Ureter (tissue), 1 donor: ENCODE measurements at places on chromosomes 1 and 21. TPM values are rescaled to one million over a fixed set of nuclear protein-coding genes. Genes with fewer than 3 reads are reported as not detected.

The ACBD6 gene
- 48.2 TPM for total RNA-seq

The EXTL1 gene
- total RNA-seq, result 0.23 TPM

The IVNS1ABP gene
- total RNA-seq, result 73.6 TPM

The TTC22 gene
- 14.9 TPM for total RNA-seq

The CD52 gene
- total RNA-seq, result 9.8 TPM

The MYOG gene
- total RNA-seq, result not detected

The LCE3E gene
- total RNA-seq, result not detected

The PDZK1 gene
- 0.23 TPM for total RNA-seq

The OR2T34 gene
- total RNA-seq, result not detected

The AP4B1 gene
- 31.6 TPM for total RNA-seq

The CCDC185 gene
- total RNA-seq, result not detected

The LRRIQ3 gene
- total RNA-seq, result 1.6 TPM

The PLA2G5 gene
- total RNA-seq, result 2.4 TPM

The OVAAL gene
- total RNA-seq, result not detected

The TCHH gene
- not detected for total RNA-seq

The CD244 gene
- total RNA-seq, result 0.89 TPM

The PLA2G2F gene
- 19.2 TPM for total RNA-seq

The RHCE gene
- total RNA-seq, result 0.29 TPM

The SYPL2 gene
- 2.0 TPM for total RNA-seq

The OR2T11 gene
- total RNA-seq, result not detected

The ACTA1 gene
- 9.5 TPM for total RNA-seq

The CD1D gene
- total RNA-seq, result 1.7 TPM

The TMEM82 gene
- total RNA-seq, result not detected

The ADAMTSL4 gene
- 48.2 TPM for total RNA-seq

The HTR6 gene
- total RNA-seq, result not detected

The CDC42BPA gene
- total RNA-seq, result 51.5 TPM

The SLFNL1 gene
- total RNA-seq, result 0.68 TPM

The KLF17 gene
- not detected for total RNA-seq

The SNX7 gene
- 25.0 TPM for total RNA-seq

The GUCA2B gene
- total RNA-seq, result not detected

The RAB42 gene
- 1.9 TPM for total RNA-seq

The S100PBP gene
- total RNA-seq, result 41.0 TPM

The XCL1 gene
- not detected for total RNA-seq

The MYCL gene
- total RNA-seq, result 84.3 TPM

The TIE1 gene
- 21.4 TPM for total RNA-seq
